ENCODE measurements at places on chromosomes 11 and 22.
A peak's percentile ranks its signal among the peaks of the same experiment; 100 is the strongest.

- no peak for DNase-seq
Measured at GRCh38 chr11:134346101-134346975, 14.6 kb downstream of the GLB1L2 start.

DNA sequence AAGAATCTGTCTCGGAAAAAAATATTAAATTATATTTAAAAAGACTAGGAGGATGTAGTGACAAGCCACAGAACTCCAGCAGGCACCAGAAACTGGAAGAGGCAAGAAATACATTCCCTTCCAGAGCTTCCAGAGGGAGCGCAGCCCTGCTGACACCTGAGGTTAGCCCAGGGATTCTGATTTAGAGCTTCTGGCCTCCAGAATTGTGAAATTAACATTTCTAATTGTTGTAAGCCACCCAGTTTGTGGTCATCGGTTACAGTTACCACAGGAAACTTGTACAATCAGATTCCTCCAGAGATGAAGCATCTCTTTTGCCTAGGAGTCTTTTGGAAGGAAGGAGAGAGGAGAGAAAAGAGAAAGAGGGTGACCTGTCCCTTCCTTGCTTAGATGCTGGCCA is 6.4 kb upstream of the UBASH3B start:
- no peak for DNase-seq

DNA sequence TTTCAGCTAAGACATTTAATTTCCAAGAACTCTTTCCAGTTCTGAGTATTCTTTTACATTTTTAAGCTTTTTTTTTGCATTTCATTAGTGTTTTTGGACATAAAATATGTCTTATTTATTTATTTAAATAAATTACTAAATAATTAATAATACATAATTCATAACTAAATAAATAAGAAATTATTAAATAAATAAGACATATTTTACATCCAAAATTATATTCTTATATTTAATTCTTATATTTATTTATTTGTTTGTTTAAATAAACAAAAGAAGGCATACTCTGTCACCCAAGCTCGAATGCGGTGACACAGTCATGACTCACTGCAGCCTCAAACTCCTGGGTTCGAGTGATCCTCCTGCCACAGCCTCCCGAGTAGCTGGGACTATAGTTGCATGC is 3.1 kb upstream of the MMP27 start:
- no peak for DNase-seq

DNA sequence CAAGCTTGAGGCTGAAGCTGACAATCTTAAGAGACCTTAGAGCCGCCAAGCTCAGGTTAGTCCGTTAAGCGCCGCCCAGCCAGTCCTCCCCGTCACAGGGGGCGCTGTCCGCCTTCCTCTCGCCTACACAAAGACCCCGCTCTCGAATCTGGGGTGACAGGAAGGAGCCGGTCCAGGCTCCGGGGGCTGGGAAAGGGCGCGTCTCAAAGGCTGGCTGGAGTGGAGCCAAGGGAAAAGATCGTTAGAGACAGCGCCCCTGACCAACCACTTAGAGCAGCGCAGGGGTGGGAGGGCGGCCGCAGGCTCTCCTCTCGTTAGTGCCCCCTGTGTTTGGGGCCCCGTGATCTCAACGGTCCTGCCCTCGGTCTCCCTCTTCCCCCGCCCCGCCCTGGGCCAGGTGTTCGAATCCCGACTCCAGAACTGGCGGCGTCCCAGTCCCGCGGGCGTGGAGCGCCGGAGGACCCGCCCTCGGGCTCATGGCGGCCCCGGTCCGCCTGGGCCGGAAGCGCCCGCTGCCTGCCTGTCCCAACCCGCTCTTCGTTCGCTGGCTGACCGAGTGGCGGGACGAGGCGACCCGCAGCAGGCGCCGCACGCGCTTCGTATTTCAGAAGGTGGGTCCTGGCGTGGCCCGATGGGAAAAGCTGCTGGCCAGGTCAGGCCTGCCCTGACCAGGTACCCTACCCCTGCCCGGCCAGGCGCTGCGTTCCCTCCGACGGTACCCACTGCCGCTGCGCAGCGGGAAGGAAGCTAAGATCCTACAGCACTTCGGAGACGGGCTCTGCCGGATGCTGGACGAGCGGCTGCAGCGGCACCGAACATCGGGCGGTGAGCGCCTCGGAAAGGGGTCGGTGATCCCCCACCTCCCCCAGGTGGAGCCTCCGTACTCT is at the start of gene MUS81:
MUS81 (plus strand) TSS at position 156 of the 887 bp plus-strand sequence; CDS start at position 477, 321 bp downstream.
- peak; percentile 97 for DNase-seq

- no peak for DNase-seq
Measured at GRCh38 chr11:4577761-4578160, 3.8 kb upstream of the OR52I2 start.

GRCh38 chr11:33234397-33235190 is 22.6 kb upstream of the HIPK3 start:
- no peak for DNase-seq

GRCh38 chr11:58513747-58514367 is 6.0 kb upstream of the OR5B21 start:
- no peak for DNase-seq

- no peak for DNase-seq
Measured at GRCh38 chr11:33895752-33896137, 3.9 kb upstream of the LMO2 start.

All from activated T-cell treated with anti-CD3 and anti-CD28 coated beads for 1 hour (primary cell).